ENCODE measurements at places on chromosomes 4 and X.

- no peak overlapping the region for H3K27ac ChIP-seq
- H3K4me3 ChIP-seq, result no peak overlapping the region
- H3K4me1 ChIP-seq, result no peaks in the 10 kb centered on the region
- no peaks in the 10 kb centered on the region for H3K36me3 ChIP-seq
These were observed 126.3 kb downstream of the PPARGC1A start for GRCh38 chr4:23763559-23763958.

DNA sequence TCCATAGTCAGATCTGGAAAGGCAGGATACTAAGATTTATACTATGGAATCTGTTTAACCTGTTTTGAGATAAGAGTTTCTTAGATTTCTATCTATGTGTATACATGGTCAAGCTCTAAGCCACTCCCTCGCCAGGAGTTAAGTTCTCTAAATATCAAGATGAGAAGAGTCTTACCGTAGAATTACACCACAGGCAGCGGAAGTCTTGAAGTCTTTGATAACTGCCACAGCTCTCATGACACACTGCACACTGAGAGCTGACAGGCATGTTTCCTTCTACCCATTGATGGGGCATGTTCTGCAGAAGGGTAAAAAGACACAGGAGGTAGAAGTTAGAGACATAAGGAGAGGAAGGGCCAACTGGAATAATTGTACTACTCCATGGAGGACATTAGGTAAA lies 67.7 kb downstream of the DGKK start:
- H3K27me3 ChIP-seq, result no peaks in the 10 kb centered on the region
- H3K27ac ChIP-seq, result no peak overlapping the region
- no peak overlapping the region for H3K4me3 ChIP-seq
- no peaks in the 10 kb centered on the region for H3K36me3 ChIP-seq

GRCh38 chrX:12791257-12792228 lies at the start of gene PRPS2:
Gene PRPS2, plus strand, starts transcription at chrX:12791412. Its CDS starts 86 bp downstream, at chrX:12791498.
- H3K4me1 ChIP-seq, result peaks cover 31% of the 10 kb centered on the region
- H3K27me3 ChIP-seq, result peaks cover 10% of the 10 kb centered on the region
- peaks cover 21% of the 10 kb centered on the region for H3K36me3 ChIP-seq

- H3K36me3 ChIP-seq, result no peaks in the 10 kb centered on the region
- no peak for DNase-seq
- H3K27ac ChIP-seq, result no peak overlapping the region
- no peaks in the 10 kb centered on the region for H3K4me1 ChIP-seq
These were observed 717.6 kb upstream of the HS3ST1 start for GRCh38 chr4:12146339-12146738.

DNA sequence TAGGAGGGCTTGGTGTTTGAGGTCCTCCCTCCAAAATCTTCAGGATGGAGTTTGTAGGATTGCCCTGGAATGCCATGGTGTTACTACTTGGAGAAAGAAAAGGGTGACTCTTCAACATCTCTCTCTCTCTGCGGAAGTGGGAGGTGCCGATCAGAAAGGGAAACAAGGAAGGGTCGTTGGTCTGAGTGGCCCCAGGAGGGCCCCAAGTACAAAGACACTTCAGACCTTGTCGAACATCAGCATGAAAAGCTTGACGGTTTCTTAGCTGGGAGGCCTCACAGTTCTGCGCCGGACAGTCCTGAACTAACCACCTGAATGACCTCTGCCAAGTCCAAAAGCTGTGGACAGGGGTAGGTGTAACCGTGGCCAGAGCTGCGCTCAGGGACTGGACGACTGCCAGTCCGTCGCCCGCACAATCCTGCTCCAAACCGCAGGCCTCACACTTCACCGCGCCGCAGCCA lies 646 bp upstream of the GSX2 start:
- H3K36me3 ChIP-seq, result peaks cover 1% of the 10 kb centered on the region
- no peak for DNase-seq
- peaks cover 41% of the 10 kb centered on the region for H3K4me1 ChIP-seq
- peaks cover 100% of the 10 kb centered on the region for H3K27me3 ChIP-seq

GRCh38 chr4:3879681-3880614 lies 113.8 kb downstream of the ADRA2C start:
- peaks cover 8% of the 10 kb centered on the region for H3K4me1 ChIP-seq
- DNase-seq, result peak; percentile 35
- peaks cover 53% of the 10 kb centered on the region for H3K27me3 ChIP-seq
- H3K36me3 ChIP-seq, result peaks cover 5% of the 10 kb centered on the region

DNA sequence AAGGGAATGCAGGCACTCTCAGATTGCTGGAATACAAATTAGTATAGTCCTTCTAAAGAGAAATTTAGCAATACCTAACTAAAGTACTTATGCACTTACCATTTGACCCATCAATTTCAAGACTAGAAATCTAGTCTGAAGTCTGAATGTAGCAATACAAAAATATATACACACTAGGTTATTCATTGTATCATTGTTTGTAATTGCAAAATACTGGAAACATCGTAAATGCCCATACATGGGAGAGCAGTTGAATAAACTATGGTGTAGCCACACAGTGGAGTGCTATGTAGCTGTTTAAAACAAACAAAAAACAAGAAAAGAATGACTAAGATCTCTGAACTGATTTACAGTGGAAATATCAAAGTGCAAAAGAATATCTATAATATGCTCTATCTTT lies 346.4 kb downstream of the ZNF674 start:
- H3K27me3 ChIP-seq, result peaks cover 5% of the 10 kb centered on the region
- H3K4me3 ChIP-seq, result no peak overlapping the region
- H3K36me3 ChIP-seq, result no peaks in the 10 kb centered on the region
- H3K4me1 ChIP-seq, result peaks cover 3% of the 10 kb centered on the region
- H3K27ac ChIP-seq, result no peak overlapping the region

DNA sequence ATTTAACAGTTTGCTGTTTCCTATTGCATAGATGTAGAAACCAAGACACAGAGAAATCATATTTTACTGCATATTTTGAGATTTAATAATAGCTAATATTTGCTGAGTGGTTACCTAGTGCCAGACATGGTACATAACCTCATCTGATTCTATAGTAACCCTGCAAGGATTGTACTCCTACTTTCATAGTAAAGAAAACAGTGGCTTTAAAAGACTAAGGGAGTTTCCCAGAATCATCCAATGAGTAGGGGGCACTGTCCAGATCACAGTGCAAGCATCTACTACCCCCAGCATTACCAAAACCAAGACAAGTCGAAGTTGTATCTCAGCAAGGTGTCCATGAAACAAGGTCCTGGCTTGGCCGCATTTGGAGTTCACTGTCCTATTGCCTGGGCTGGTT lies 224.5 kb upstream of the TENM3 start:
- no peaks in the 10 kb centered on the region for H3K4me1 ChIP-seq
- H3K27me3 ChIP-seq, result no peaks in the 10 kb centered on the region
- DNase-seq, result no peak
- H3K27ac ChIP-seq, result no peak overlapping the region

DNA sequence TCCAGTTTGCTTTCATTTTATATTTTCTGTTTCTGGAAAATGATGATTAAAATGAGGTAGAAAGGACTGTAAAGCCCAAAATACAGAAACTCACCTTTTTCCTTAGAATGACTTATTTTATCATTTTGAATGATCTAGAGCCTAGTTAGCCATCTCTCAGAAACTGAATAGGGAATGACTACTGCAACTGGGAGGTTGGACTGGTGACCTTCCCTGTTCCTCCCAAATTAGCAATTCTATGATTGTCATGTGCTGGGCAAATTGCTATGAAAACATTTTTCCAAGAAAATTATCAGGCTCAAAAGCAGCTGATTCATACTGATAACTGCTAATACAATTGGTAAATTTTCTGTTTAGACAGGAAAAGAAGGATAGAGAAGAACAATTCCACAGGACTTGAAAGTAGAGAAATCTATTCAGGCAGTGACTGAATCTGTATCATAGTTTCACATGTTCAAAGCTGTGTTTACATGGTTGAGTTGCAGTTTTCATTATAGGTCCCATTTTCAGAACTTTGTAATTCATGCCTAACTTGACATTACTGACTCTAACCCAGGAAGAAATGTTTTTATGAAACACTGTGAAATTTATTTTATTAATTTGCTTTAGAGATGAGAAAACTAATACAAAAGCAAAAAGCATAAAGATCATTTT lies 43.4 kb upstream of the SEC24B start:
- no peaks in the 10 kb centered on the region for H3K36me3 ChIP-seq
- H3K27ac ChIP-seq, result no peak overlapping the region

GRCh38 chr4:185341377-185341776 lies 54.3 kb downstream of the LRP2BP start:
- no peaks in the 10 kb centered on the region for H3K27me3 ChIP-seq
- peaks cover 33% of the 10 kb centered on the region for H3K36me3 ChIP-seq
- H3K27ac ChIP-seq, result no peak overlapping the region
- peaks cover 39% of the 10 kb centered on the region for H3K4me1 ChIP-seq

DNA sequence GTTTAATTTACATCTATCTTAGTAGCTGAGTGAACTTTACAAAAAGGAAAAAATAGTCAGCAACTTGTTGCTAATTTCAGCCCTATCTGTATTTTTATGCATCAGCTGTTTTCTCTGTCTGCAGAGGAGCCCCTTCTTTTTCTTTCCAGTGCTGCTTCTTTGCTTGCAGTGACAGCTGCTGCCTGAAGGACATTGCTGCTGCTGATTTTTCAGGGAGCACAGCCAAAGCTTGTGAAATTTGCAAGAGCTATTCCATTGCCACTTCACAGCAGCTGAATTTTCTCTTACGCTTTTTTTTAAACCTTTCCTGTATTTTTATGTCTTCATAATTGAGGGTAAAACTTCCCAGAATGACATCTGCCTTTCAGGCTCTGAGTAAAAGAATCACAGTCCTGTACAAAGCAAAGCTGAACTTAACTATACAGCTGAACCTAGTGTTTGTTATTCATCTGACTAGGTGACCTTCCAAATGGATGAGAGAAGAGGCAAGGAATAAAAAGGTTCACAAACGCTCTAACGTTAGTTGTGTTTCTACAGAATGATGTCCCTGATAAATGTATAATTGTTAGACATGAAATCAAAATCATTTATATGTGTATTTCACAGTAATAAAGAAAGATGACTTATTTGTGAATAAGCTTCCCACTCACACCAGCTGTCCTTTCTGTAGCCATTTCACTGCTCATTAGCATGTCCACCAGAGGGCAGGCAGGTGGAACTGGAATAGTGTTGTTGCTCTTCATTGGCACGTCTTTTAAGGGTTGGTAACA lies 541.4 kb downstream of the ADGRL3 start:
- no peak overlapping the region for H3K4me3 ChIP-seq
- H3K27ac ChIP-seq, result no peak overlapping the region
- H3K27me3 ChIP-seq, result no peaks in the 10 kb centered on the region
- no peak for DNase-seq
- no peaks in the 10 kb centered on the region for H3K4me1 ChIP-seq
